ENCODE measurements at places on chromosomes 4 and X.

DNA sequence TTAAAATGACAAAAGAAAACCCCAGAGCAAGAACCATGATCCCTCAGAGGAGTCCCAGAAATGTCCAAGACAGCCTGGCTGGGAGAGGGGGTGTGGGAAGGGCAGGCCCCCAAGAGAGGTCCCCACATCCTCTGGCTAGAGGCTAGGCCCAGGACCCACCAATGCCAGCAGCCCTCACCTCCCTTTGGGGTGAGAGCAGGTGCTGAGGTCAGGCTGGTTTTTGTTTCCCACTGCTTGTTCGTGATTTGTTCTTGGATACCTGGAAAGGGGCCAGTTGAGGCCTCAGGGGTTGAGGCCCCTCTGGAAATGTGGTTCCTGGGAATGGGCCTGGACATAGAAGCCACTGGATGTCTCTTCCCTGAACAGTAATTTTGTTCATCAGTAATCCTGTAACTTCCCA, 2.3 kb upstream of the GRSF1 start:
- no peak for DNase-seq

DNA sequence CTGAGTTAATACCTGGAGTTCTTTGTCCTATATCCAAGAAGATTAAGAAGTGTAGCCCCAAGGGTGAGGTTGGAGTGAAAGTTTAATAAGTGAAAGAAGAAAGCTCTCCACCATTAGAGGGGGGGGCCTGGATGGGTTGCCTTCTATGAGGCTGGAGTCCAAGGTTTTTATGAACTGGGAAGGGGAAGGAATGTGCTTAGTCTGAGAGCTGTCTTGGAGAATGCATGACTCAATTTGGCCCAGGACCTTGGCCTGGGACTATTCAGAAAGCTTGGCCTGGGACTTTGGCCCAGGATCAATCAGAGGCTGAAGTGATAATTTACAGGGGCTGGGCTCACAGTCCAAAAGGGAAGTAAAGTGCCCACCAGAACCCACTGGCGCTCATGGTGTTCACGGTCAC, 1049.0 kb upstream of the GRIA3 start:
- DNase-seq: no peak

DNA sequence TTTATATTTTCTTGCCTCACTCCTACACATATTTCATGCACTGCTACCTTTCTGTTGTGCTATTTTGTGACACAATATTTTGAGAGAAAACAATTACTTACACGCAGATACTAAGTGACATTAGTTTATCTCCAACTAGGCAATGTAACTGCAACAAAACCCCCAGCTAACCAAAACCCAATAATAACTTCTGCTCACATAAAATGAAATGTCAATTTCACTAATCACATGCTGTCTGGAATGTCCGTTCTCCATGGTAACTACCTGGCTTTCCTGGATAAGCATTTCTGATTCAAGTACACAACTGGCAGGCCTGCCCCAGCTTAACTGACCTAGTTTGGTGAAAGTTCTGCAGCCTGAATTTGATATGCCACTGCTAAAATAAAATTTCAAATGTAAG, 313.5 kb downstream of the TMA16 start:
- DNase-seq: no peak

DNA sequence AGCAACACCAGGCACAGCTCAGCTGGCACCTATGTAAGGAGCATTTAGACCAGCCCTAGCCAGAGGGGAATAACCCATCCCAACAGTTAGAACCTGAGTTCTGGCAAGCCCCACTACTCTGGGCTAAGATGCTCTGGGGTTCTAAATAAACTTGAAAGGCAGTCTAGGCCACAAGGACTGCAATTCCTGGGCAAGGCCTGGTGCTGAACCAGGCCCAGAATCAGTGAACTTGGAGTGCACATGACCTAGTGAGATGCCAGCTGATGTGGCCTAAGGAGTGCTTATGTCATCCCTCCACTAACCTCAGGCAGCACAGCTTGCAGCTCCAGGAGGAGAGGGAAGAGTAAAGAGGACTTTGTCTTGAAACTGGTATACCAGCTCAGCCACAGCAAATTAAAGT, 7.6 kb upstream of the PRRG3 start:
- DNase-seq: no peak

DNA sequence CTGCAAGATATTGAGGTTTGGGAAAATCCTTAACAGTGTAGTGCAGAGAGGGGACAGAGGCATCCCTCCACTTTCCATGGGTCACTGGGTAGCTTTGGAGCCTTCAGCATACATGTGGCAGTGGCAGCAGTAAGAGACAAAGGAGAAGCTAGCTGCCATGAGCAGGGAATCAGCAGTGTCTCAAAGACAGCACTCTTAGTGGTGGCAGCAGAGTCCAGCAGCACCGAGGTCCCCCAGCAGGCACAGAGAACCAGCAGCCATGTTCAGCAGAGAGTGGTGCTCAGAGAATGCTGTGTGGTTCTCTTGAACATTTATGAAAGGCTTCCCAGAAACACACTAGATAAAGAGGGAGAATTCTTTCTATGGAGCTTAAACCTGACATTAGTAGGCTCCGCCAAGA, 308.5 kb downstream of the CENPC start:
- no peak for DNase-seq

GRCh38 chr4:108533245-108533844, 87.0 kb upstream of the RPL34 start:
- peak; percentile 59 for DNase-seq

- DNase-seq: peak; percentile 2
Observed at GRCh38 chrX:135707880-135708279, 5.6 kb upstream of the CT45A1 start.

DNA sequence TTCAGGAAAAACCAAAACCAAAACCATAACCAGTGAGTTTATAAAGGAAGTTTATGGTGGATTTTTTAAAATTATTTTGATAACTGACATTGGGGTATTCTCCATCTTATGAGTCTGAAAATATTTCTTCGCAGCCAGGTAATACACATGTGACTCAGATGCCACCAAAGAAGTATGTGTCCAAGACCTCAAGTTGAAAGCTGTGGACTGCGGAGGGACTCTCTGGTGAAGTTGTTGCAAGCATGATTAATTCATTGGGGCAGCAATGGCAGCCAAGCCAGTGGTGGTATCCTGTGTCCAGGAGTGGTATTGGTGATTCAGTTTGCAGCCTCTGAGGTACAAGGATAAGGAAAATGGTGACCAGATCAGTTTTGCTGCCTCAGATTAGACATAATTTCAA, 14.0 kb upstream of the ADH5 start:
- no peak for DNase-seq

GRCh38 chrX:111743316-111743715, 62.3 kb downstream of the ALG13 start:
- DNase-seq: peak; percentile 7

GRCh38 chr4:177375372-177375771, 65.7 kb downstream of the NEIL3 start:
- no peak for DNase-seq

GRCh38 chrX:29587107-29587506, 628.3 kb upstream of the MAGEB2 start:
- DNase-seq: no peak

DNA sequence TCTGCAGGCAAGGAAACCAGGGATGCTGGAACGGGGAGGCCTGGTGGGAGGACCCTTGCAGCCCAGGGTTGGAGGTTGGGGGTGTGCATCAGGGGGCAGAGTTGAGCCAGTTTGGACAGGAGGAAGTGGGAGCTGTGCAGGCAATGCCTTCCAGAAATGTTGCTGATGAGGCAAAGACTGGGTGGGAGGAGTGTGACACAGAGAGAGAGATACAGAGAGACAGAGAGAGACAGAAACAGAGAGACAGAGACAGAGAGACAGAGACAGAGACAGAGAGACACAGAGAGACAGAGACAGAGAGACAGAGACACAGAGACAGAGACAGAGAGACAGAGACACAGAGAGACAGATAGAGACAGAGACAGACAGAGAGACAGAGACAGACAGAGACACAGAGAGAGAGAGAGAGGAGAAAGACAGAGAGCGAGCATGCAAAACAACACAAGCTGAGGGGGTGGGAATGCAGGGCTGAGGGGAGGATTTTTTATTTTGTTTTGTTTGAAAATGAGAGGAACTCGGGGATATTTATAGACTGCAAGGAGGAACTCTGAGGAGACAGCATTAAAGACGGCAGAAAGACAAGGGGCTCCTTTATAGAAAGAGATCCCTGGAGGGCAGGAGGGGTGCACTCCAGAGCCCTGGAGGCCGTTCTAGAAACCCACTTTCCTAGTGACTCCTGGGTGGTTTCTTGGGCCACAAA, 1.9 kb upstream of the HAUS3 start:
- DNase-seq: peak; percentile 73

GRCh38 chrX:49206543-49206942, 6.5 kb upstream of the SYP start:
- no peak for DNase-seq

DNA sequence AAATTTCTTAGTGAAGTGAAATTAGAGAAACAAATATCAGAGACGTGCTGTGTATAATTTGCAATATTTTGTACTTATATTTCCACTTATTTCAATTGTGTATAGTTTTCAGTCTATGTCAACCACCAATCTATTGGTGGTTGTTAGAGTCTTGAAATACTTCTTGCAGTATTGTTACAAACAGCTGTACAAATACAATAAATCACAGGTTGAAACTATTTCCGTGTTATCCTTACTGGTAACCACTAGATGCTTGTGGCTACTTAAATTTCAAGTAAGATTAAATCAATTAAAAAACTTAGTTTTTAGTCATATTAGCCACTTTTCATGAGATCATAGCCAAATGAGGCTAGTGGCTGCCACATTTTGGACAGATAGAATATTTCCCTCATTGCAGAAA, 520.5 kb downstream of the GBA3 start:
- DNase-seq: no peak

- DNase-seq: peak; percentile 56
Observed at GRCh38 chr4:168847771-168848502, 162.1 kb downstream of the CBR4 start.

- peak; percentile 58 for DNase-seq
Observed at GRCh38 chrX:130994671-130995070, 63.5 kb upstream of the ARHGAP36 start.

GRCh38 chrX:74423289-74423998, 2.2 kb downstream of the SLC16A2 start:
- no peak for DNase-seq

DNA sequence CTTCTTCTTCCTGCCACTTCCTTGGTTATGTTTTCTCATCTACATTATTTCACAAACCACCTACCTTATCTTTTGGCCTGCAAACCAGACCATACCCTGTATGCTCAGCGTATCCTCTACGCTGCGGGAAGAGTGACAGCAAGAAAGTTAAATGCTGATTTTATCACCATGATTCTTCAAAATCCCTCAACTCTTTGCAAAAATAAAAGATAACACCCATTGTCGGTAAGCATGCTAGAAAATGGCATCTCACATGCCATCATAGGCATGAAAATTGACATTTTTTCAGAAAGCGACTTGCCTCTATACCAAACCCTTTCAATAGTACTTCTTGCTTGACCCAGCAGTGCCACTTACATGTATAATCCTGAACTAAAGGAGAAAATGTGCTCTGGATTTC, 102.0 kb downstream of the HPGD start:
- DNase-seq: peak; percentile 91

DNA sequence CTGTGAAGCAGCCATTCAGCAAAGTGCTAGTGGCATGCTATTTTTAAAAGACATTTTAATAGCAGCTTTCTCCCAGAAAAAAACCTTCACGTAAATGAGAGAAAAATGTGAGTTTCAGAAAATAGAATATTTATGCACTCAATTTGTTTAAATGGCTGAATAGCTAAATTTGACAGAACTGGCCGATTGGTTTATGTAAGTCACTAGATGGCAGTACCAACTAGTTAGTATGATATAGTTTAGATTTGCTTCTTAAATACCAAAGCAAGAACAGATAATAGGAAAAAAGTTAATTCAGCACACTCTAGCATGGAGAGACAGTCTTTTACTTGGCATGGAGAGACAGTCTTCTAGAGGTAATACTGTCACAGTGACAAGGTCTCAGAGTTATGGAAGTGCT, 250.1 kb downstream of the SNCA start:
- peak; percentile 59 for DNase-seq

DNA sequence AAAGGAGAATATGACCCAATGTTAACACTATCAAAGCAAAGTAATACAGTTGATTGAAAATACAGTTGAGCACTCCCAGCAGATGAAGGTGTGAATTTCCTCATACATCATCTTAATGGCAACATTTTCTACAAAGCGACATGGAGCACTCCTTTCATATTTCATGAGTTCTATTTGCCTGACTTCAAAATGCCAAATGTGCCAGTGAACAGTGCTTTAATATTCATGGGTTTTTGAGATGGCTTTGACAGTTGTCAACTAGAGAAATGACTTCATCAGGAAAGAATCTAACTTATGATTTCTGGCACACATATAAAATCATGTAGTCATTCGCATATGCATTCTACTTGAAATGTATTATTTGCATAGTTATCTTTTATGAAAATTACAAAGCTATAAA, 222.4 kb downstream of the GALNTL6 start:
- DNase-seq: no peak

DNA sequence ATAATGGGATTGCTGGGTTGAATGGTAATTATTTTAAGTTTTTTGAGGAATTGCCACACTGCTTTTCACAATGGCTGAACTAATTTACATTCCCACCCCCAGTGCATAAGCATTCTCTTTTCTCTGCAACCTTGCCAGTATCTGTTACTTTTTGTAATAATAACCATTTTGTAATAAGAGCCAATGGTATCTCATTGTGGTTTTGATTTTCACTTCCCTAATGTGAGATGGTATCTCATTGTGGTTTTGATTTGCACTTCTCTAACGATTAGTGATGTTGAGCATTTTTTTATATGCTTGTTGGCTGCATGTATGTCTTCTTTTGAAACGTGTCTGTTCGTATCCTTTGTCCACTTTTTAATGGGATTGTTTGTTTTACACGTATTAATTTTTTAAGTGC, 213.1 kb upstream of the HDX start:
- DNase-seq: peak; percentile 3

GRCh38 chrX:72143609-72143907, 11.8 kb upstream of the RTL5 start:
- no peak for DNase-seq

- no peak for DNase-seq
Observed at GRCh38 chrX:70908541-70908940, at the start of gene TEX11. Gene TEX11 (minus strand): TSS chrX:70908711. CDS start chrX:70907789, 922 bp downstream.

DNA sequence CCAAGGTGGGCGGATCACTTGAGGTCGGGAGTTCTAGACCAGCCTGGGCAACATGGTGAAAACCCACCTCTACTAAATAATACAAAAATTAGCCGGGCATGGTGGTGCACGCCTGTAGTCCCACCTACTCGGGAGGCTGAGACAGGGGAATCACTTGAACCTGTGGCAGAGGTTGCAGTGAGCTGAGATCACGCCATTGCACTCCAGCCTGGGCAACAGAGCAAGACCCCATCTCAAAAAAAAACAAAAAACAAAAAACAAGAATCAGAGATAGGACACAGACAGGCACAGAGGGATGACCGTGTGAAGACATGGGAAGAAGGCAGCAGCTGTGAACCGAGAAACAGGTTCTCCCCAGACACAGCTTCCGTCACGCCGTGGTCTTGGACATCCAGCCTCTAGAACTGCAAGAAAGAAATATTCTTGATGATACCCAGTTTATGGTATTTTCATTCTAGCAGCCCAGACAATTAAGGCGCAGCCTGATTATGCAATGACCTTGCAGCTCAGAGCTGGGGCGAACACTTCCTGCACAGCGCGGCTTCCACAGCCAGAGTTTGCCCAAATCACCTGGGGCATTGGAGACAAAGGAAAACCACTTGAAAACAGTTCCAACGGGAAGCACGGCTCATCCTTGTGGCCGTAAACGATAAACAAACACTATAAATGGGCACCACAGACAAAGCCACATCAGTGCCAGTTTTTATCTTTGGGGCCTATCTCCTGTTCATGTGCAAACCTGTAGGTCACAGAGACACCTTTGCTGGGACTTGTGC, 4.2 kb upstream of the ARSD start:
- no peak for DNase-seq

- peak; percentile 7 for DNase-seq
Observed at GRCh38 chrX:131626681-131627296, 82.9 kb downstream of the OR13H1 start.
